ENCODE measurements at places on chromosomes 13 and 19. TPM values are rescaled to one million over a fixed set of nuclear protein-coding genes. Genes with fewer than 3 reads are reported as not detected.

PRR36 gene
- 0.09 TPM for total RNA-seq

CCNA1 gene
- total RNA-seq, result 1.2 TPM

ZNF729 gene
- total RNA-seq, result not detected

LILRB4 gene
- total RNA-seq, result 4.2 TPM

ZNF568 gene
- total RNA-seq, result 7.4 TPM

ITPKC gene
- 6.7 TPM for total RNA-seq

GPC6 gene
- 6.9 TPM for total RNA-seq

SLC25A42 gene
- total RNA-seq, result 5.8 TPM
